ENCODE measurements at places on chromosomes 6 and 20.

DNA sequence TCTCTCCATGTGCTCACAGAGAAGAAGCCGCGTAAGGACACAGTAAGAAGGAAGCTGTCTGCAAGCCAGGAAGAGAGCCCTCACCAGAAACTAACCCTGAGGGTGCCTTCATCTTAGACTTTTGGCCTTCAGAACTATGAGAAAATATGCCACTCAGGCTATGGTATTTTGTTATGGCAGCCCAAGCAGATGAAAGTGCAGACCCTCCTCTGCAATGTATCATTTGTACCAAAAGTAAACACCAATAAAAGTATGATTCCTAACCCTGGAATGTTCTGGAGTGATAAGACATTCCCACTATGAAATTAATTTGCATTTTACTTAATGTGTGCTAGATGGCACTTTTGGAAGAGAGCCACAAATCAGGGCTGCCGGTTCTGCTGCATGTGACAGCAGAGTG, 594.3 kb downstream of the UTRN start:
- DNase-seq, result no peak

- DNase-seq, result no peak
Observed at GRCh38 chr20:1431158-1431557, 35.5 kb downstream of the NSFL1C start.

DNA sequence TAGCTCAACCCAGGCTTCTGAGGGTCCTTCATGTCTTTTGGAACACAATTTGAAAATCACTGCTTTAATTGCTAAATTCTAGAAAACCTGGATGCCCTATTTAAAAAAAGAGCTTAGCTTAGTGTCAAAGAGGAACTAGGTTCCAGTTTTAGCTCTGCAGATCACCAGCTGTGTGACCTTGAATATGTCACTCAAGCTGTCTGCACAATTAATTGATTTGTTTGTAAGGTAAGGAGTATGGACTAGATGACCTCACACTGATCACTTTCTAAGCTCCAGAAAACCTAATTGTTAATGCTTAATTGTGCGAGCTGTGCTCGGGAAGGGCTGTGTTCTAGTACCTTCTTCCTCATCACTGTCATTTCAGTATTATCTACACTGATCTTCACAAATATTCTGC, 26.2 kb downstream of the UTRN start:
- DNase-seq, result no peak

GRCh38 chr6:158046201-158047126, 64.8 kb downstream of the SYNJ2 start:
- no peak for DNase-seq

- DNase-seq, result no peak
Observed at GRCh38 chr6:125764121-125764671, 14.8 kb downstream of the HEY2 start.

DNA sequence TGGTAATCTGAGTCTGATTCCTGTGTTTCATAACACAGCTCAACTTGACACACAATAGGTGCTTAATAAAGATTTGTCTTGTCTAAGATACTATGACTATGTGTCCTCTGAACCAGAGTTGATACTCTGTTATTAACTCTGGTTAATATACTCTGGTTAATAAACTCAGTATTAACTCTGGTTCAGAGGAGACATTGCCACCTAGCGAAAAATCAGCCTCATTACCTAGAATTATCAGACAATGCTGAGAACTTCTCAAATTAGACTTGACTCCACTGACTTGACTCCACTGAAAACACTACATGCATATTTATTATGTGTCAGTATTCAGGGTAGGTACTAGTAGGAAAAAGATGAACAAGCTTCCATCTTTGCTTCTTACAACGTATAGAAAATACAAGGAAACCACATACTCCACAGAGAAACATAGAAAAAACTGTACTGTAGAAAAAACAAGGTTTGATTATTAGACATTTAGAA, 73.9 kb downstream of the AHI1 start:
- DNase-seq, result peak; percentile 49

- no peak for DNase-seq
Observed at GRCh38 chr20:63969838-63970713, at the start of gene ZNF512B. Gene ZNF512B, minus strand, starts transcription at chr20:63969930. Its CDS starts 1,980 bp downstream, at chr20:63967950.

DNA sequence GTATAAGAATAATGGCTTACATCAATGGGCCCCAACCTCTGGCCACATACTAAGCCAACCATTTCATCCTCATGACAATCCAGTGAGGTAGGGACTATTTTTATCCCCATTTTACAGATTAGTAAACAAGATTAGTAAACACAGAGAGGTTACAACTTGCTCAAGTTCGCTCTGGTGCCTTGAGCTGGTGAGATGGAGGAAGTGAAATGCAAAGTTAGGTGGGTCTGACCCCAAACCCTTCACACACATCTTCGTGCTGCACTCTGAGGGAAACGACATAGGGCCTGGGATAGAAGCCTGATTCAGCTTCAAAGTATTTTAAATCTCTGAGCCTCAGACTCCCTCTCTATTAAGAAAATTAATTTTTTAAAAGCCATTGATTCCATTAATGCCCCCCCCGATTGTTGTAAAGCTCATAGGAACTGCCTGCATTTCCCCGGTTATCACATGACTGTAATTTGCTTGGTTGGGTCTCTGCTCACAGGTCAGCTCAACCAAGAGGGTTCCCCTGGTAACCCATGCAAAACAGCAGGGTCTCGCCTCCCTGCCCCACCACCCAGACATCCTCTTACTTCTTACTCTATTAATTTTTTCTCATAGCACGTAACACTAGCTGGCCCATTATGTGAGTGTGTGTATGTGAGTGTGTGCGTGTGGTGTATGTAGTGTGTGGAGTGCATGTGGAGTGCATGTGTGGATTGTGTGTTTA, 221.2 kb downstream of the MAFB start:
- no peak for DNase-seq

GRCh38 chr20:58690396-58691135, 2.0 kb upstream of the NPEPL1 start:
- DNase-seq, result no peak

DNA sequence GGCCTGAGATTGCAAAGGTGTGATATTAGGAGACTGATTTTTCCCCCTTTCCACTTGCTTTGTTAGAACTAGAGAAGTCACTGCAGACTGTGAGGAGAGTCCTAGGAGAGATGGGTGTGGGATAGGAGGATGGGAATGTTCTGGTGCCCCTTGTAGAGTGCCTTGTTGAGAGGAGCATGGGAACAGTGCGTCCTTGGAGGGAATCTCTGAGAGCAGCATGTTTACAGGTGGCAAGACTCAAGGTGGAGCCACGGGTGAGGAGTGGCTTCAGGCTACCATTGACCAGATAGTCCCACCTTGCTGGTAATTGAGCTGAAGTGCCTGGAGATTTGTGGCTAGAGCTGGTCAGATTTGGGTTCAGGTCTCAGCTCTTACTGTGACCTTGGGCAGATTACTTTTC, 6.0 kb downstream of the PLCG1 start:
- DNase-seq, result no peak

GRCh38 chr20:17787816-17788215, 88.0 kb downstream of the BANF2 start:
- no peak for DNase-seq

DNA sequence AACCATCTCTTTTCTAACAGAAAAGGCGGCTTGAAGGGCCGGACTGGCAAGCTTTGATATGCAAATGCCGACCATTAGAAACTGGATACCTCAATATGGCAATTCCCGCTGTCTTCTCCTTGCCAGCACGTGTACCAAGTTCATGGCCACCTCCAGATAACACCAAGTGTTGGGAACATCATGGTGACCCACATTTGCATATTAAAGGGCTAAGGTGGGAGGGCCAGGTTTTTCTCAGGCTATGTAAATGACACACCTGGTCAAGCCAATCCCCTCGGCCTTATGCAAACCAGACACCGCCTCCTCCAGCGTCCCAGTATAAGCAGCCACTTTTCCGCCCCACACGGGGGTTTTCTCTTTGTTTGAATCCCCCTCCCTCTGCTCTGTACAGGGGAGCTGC, 110.7 kb downstream of the DACT2 start:
- no peak for DNase-seq

DNA sequence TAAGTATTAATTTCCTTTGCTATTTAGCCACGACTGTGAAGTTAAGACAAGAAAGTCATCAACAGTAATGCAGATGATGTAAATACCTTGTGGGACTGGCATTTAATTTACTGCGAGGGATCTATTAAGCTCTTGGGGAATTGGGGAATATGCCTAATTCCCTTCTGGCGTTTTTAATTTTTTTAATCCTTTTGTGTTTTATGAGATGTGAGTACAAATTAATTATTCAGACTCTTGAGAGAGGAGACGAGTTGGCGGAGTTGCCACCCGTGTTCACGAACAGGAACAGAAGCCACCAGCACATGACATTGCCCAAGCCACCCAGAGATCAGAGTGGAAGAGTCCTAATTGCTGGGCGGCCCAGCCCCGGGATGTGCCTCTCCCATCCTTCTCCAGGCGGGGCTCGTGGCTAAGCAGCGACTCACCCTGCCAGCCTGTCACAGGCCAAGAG, 533 bp upstream of the CRYBG1 start:
- DNase-seq, result no peak

DNA sequence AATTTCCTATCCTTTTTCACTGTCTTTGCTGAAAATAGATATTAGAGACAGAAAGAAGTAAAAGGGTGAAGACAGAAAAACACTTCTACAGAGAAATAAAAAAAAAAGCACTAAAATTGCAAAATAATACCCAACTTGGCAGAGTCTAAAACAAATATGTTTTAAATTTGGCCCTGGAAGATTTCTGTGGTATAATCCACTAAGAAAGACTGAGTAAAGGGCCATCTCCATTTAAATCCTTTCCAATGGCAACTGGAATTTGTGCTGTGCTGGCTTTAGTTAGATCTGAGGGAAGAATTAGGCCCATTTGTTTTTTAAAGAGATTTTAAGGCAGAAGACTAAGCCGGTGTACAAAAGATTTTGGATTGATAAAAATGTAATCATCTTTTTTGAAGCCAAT, 321.2 kb downstream of the GJA1 start:
- DNase-seq, result no peak

DNA sequence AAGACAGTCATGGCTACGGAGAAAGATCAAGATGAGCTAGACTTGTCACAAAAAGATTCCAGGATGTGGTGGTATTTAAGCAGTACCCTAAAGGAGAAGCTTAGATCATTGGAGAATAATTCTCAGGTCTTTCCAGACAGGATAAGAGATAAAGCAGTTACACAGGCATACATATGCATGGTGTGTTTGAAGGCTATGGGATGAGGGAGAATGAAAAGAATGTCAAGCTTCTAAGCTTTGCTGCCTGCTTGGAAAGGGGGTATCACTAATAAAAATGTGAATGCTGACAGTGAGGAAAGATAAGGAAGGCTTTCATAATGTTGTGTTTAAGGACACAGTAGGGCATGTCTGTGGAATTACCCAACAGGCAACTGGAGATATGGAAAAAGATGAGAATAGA, 28.1 kb downstream of the RWDD2A start:
- no peak for DNase-seq

GRCh38 chr6:39880594-39880993, 53.7 kb downstream of the MOCS1 start:
- no peak for DNase-seq

GRCh38 chr6:80077067-80077466, 29.4 kb upstream of the BCKDHB start:
- no peak for DNase-seq

GRCh38 chr20:46144432-46145025, 26.4 kb downstream of the CD40 start:
- DNase-seq, result no peak

DNA sequence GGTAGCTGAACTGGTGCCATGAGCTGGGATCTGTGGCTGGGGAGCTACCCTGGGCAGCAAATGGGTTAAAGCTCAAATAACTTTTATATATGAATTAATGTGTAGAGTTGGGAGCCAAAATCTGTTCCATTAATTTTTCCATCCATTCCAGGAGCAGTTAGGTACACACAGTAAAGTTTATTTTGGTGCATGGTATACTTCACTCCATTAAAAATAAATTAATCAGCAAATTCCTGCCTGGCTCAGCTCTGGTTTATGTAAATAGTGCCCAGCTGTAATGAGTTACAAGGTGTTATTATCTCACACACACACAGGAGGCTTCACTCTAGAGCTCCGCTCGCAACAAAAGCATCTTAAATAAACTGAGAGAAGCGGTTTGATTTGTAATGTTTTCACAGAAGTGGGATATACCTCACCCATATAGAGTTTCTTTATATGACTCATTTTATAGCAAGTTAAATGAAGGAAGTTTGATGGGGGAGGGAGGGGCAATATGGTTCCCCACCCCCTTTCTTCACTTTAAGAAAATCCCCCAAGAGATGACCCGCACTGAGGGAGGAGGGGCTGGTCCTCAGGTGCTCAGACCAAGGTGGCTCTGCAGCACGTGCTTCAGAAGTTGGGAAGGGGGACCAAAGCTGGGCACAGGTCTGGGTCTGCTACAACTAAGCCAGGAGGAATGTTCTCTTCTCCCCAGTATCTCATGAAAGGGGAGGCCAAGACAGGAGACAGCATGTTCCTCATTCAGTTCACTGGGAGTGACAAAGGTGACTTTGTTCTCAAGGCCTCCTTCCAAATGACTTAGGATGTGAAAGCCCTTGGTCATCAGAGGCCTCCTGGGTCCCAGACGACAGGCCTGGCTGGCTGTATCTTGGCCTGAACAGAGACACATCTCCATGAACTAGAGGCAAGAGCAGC, 10.5 kb upstream of the FAM83C start:
- DNase-seq, result peak; percentile 36

GRCh38 chr20:19094959-19095541, 117.4 kb upstream of the SLC24A3 start:
- no peak for DNase-seq

GRCh38 chr6:170545405-170545804, 7.7 kb downstream of the PSMB1 start:
- no peak for DNase-seq

DNA sequence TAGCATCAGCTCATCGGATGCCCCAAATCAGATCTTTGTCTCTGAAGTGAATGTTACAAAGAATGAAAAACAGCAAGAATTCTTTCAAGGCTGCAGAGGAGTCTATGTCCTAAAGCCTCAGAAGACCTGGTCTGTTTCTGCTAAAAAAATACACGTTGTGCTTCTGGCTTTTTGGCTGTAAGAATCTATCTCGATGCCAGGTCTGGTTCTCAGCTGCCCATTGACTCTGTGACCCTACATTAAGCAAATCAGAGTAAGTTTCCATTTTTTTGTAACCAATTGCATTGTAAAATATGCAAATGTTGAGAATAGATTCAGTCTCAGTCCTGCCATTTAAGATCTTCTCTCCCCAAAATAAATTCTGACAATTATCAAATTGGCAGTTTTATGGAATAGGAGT, 705.4 kb downstream of the RFPL4B start:
- no peak for DNase-seq

DNA sequence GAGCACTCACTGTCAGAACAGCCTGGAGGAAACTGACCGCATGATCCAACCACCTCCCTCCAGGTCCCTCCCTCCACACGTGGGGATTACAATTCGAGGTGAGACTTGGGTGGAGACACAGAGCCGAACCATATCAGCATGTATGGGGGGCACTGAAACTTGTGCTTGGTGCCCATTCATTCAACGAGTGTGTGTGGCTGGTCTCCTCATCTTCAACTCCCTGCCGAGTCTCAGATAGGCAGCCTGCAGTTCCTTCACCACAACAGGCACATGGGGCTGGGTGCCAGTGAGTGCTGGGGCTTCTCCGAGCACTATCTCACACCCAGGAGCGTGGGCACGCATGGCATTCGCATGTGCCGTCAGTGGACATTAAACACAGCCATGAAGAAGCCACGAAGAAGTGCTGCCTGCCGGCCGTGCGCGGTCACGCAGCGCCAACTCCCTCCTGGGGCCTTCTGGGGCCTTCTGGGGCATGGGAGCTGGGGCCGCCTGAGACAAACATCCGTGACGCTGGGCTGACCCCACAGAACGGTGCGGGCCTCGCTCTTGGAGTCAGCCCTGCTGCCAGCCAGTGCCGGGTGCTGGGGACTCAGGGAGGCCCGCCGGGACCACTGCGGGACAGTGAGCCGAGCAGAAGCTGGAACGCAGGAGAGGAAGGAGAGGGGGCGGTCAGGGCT, 714 bp upstream of the RTEL1 start:
- DNase-seq, result no peak

Measured in NCI-H1417 treated with DMSO at 0.1 percent for 48 hours (cell line).